A673 (cell line): ENCODE measurements at places on chromosomes 4 and X. TPM values are rescaled to one million over a fixed set of nuclear protein-coding genes. Genes with fewer than 3 reads are reported as not detected.

The LUZP4 gene
- not detected in 2 replicates for total RNA-seq

The CSAG1 gene
- total RNA-seq = not detected in 2 replicates

The TMEM271 gene
- 2.6 and 3.6 TPM in 2 replicates for total RNA-seq

The BMP3 gene
- total RNA-seq = not detected in 2 replicates

DNA sequence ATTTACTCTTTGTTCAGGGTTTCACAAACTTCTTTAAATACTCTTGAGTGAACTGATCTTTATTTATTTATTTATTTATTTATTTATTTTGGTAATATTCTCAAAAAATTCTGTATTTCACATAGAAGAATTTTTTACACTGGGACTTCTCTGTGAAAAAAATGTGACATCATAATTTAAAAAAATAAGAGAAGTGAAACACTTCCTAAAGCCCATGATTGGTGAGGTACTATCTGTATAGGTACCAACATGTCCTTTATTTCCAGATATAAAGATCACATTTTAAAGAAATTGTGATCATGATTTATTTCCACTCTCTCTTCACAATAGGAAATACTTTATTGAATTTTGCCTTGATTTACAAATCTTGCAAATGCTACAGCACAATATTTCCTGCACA lies 497.1 kb downstream of the FAT4 start:
- DNase-seq = no peak

- peak; percentile 60 for DNase-seq
Observed at GRCh38 chr4:168550064-168550766, 53.4 kb downstream of the PALLD start.

DNA sequence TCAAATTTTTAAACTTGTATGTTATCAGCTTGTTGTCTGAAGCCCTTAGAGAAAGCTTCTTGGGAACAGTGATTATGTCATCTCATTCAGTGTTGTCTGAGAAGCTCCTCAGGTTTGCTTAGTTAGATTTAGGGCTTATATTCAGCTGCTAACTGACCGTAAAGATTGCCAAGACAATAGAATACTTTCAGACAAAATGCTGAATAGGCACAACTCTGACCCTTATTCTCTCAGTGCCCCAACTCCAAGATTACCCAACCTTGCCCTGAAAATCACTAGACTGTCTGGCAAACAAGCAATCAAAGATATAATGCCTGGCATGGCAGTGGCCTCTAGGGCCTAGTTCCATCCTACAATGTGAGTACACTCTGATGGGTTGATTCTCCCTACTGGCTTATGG lies 950.5 kb upstream of the HS3ST1 start:
- no peak for DNase-seq

GRCh38 chr4:145934434-145935047 lies 4.1 kb downstream of the ZNF827 start:
- DNase-seq = no peak

GRCh38 chrX:2340991-2341390 lies 159.8 kb downstream of the DHRSX start:
- DNase-seq = no peak

DNA sequence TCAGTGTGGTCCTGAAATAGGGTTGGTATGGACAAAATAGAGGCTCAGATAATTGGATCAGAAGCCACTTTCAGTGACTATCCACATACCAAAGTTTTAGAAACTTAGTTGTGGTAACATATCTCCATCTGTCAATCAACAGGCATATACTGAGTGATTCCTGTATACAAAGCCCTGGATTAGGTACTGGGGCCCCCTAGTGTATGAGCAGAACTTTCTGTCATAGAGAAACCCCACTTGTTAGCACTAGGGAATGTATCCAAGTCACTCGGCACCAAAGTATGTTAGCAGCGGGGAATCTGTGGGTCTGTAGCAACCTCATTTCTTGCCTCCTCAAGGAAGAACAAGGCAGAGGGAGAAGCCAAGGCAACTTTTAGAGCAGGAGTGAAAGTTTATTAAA lies 50.7 kb downstream of the MAP7D3 start:
- peak; percentile 57 for DNase-seq

DNA sequence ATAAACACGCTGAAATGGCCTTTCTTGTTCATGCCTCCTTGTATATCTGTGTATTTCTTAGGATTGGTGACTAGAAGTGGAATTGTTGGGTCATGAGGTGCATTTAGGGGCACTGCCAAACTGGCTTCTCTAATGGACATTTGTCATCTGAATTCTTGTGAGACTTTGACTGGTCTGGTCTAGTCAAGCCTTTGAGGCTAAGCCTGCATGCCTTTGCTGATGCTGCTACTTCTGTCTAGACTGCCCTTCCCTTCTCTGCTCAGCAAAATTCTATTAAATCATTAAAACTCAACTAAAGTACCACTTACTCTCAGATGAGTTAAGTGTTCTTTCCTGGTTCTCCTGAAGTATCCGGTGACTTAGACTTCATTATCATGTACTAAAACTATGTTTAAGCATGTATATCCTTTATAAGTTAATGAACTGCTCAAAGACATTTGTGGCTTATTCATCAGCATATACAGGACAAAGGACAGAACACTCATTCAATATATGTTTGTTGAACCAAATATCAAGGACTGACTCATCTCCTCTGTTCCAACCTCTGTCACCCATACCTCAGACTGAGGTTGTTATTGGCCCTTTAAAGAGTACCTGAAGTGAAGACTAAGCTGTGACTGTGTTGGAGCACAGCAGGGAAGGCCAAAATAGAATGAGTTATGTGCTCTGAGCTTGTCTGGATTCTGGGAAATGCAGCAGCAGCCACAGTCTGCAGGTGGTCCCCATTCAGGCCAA lies 9.0 kb downstream of the TCEAL1 start:
- DNase-seq = no peak

GRCh38 chrX:86724277-86724676 lies 576.0 kb downstream of the DACH2 start:
- no peak for DNase-seq

- no peak for DNase-seq
Observed at GRCh38 chr4:60122820-60123219, 1077.3 kb upstream of the ADGRL3 start.

DNA sequence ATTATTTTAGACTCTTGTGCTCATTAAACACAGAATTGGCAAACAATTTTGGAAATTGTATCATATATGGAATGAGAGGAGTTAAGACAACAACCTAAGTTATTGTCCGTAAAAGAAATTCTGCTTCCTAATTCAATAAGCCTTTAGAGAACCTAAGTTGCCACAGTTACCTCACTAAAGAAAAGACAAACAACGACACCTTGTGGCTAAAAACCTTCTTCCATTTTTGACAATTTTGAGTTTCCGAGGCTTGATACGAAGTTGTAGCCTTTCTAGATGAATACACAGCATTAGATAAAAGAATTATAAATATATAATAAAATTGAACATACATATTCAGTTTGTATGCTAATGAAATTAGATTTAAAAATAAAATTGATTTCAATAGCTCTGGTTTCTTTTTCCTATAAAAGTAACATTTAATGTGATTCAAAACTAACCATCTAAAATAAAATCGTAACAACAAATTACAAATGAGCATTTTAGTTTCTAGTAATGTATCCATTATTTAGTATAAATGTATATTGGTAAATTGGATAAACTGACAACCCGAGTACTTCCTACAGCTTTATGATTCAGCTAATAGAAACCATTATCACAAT lies 275.1 kb downstream of the GPM6A start:
- peak; percentile 71 for DNase-seq

GRCh38 chr4:181085557-181085956 lies 1157.6 kb upstream of the TENM3 start:
- DNase-seq = no peak

- DNase-seq = peak; percentile 57
Observed at GRCh38 chrX:20515841-20516461, 249.2 kb upstream of the RPS6KA3 start.

DNA sequence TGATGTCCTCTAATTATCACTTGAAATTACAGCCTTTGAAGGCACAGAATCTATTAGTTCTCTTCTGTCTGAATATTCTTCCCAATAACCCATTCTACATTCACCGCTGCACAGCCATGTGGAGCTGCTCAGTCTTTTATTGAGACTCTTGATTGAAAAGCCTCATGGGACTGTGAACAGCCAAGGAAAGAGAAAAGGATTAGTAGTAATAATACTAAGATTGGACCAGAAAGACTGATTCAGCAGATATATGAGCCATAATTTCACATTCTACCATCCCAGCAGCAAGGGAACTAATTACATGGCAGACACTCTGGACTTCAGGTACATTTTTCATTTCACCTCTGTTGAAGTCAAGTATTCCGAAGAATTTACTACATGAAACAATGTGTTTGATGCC lies 2471.7 kb downstream of the ARAP2 start:
- peak; percentile 1 for DNase-seq

DNA sequence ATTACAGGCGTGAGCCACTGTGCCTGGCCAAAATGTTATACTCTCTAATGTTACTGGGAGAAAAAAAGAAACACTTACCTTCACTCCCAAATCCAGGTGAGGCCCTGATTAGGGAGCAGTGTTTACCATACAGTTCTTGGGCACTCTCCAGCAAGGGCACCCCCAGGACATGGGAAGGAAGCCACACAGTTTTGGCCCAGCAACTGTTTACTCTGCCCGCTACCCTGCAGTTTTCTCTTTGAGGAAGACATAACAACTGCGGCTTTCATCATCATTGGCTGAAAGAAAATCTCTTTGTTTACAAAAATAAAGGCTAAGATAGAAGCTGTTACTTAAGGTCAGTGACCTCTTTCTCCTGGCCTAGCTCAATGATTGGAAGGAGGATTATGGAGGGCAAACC lies 145.5 kb upstream of the DUSP21 start:
- DNase-seq = no peak

DNA sequence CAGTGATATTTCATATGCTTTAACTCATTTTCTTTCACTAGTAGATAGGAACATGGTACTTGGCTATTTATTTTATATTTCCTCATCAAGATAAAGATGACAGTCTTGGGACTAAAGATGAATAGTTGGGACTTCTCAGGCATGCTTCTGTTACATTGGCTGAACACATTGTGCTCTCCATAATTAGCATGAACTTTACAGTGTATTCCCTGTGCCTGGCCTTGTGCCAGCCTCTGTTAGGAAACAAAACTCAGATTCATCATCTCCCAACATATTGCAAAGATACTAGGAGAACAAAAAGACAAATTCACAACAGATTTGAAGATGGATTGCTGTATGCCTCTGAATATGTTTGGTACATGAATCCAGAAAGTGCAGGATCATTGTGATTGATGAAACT lies 26.4 kb downstream of the GRIA2 start:
- DNase-seq = no peak

GRCh38 chr4:186192066-186192612 lies 772 bp downstream of the CYP4V2 start:
- DNase-seq = peak; percentile 43

DNA sequence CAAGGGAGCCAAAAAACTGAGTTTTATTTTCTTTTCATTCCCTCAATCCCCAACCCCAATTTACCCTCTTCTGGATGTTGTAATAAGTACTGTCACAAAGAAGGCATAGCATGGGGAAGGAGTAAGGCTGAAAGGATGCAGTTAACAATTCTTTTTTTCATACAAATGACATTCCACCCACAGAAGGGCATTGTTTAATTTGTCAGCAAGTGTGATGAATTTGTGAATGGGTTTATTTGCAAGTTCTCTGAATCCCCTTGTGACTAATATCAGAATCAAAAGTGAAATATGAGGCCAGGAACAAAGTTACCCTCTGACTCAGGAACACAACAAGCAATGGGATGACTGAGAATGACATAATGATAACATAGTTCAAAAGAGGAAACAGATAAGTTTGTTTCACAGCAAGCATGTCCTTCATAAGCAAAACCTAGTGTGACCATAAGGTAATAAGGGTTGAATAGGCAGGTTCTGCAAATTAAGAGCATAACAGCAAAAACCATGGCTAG lies 2.1 kb downstream of the GEMIN8 start:
- peak; percentile 29 for DNase-seq

DNA sequence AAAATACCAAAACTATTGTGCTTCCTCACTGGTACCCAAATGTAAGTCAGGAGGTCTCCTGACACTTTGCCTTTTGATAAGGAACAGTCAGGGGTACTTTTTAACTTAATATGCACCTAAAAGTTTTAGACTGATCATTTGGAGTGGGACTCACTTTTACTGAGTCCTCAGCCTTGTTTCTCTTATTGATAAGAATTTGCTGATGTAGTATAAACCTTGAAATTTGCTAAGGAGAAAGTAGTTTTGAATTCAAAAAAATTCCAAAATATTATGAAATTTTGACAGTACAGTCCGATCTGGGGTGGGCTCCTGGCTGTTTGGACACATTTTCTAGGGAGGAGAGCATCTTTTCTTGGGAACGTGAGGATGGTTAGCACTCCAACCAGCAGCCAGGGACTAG lies 91.4 kb upstream of the GATB start:
- no peak for DNase-seq

- DNase-seq = peak; percentile 52
Observed at GRCh38 chr4:148044912-148045352, 313.0 kb downstream of the ARHGAP10 start.

GRCh38 chr4:11326021-11326420 lies 102.7 kb downstream of the HS3ST1 start:
- no peak for DNase-seq

DNA sequence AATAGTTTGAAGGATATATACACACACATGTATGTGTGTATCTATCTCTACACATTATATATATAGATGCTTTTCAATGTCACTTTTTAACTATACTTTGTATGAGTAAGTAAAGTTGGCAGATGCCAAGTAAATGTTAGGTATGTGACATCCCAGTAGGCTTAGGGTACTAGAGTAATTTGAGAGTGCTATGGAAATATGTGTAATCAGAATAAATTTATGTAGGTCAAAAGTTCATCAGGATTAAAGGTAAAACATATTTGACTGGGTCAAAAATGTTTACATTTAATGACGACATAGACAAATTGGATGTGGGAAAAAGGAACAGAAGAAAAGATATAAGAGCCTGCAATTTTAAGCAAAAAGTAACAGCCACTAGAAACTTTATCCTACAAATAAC lies 588.8 kb downstream of the ANKRD50 start:
- DNase-seq = no peak

DNA sequence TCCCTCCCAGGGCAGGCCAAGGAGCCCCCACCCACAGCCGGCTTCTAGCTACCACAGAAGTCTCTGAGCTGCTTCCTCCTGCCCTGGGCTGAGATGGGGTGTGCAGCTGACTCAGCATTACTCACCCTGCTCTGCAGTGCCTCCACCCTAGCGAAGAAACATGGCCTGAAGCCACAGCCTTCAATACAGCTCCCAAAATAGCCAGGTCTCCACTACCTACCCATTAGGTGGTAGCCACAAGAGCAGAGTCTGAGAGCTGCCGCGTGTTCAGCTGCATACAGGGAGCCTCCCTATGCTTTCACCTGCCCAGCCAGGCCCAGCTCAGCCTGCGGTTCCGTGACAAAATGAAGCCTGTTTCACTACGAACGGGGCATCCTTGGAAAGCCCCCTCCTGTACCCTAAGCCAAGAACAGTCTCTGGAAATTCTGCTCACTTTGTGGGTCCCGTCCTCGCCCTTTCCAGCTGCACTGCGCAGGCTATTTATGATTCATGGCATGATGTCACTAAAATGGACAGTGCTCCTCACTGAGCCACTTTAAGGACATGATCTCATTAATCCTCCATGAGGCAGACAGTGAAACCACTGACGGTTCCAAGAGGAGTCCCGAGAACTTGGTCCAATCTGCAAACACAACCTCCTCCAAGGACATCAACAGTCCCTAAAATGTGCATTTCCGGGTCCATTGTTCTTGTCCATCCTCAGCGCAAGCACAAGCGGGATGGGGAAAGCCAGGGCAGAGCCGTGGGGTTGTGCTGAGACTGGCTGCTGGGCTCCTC lies 20.2 kb downstream of the WDR1 start:
- DNase-seq = no peak
